ENCODE measurements at places on chromosomes 7 and 10. TPM values are rescaled to one million over a fixed set of nuclear protein-coding genes. Genes with fewer than 3 reads are reported as not detected.

The LEP gene
- not detected for total RNA-seq

DNA sequence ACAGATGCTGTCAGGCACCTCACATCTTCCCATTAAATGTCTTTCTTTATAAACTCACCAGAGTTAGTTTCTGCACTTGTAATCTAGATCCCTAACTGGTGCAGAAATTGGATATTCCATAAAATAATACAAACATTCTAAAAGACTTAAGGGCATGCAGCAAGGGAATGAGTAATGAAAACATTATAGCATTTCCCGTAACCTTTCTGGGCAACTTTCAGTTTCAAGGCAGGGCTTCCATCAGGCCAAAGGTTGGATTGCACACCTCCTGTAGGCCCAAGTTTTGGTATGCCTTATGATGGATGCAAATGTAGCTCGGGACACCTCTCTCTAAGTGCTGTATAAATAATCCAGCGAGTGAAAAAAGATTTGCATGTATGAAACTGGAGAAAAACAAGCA is 129.9 kb upstream of the LYZL2 start:
- no peak overlapping the region for H3K27ac ChIP-seq
- H3K27me3 ChIP-seq = no peaks in the 10 kb centered on the region
- H3K4me1 ChIP-seq = no peaks in the 10 kb centered on the region
- no peak overlapping the region for H3K4me3 ChIP-seq

DNA sequence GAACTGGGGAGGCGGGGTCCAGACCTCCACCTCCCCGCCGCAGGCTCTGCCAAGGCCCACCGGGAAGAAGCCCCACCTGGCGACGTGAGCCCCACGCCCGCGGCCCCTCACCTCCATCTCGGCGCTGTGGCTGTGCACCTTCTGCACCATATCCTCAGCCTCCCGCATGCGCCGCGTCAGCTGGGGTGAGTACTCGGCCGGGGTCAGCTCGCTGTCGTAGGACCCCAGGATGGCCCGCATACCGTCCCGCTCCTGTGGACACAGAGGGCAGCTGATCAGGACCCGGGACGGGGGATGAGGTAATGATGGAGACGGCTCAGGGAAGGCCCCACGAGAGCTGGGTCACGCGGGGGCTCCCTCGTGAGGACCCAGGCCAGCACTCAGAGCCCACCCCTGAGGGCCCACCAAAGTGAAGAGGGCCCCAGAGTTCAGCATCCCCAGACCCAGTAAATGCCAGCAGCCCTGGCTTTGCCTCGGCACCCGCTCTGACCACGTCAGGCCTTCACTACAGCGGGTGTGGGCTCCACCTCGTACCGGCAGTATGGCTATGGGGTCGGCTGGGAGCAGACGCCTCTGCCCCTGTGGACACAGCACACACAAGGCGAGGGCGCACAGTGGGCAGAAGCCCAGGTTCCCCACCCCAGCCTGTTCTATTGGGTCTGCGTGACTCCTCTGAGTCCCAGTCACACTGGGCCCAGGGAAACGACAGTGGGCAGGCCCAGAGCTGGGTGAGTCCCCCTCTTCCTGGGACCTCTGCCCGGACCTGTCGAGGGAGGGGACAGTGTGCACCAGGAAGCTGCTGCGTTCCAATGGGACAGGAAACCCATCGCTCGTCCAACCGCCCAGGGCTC is 218.1 kb downstream of the MAD1L1 start:
- no peak for DNase-seq
- no peaks in the 10 kb centered on the region for H3K27me3 ChIP-seq
- H3K4me1 ChIP-seq = no peaks in the 10 kb centered on the region
- H3K36me3 ChIP-seq = no peaks in the 10 kb centered on the region
- H3K4me3 ChIP-seq = no peak overlapping the region

GRCh38 chr10:123995461-123996131 is 97.8 kb downstream of the CHST15 start:
- no peaks in the 10 kb centered on the region for H3K4me1 ChIP-seq
- H3K36me3 ChIP-seq = no peaks in the 10 kb centered on the region
- no peak overlapping the region for H3K27ac ChIP-seq

Measured in endodermal cell (in vitro differentiated cells).